Activated T-helper 1 cell treated with anti-CD3 and anti-CD28 coated beads, Interleukin-12 subunit alpha, Interleukin-12 subunit beta, Interleukin-2, Interleukin-4 antibody, amounts not matched to agents 30 ng/mL and 10 ng/mL and 1 ng/mL, durations not matched to agents 14 hours and 24 hours and 36 hours (primary cell): ENCODE measurements at places on chromosomes 12 and 14.
A peak's percentile ranks its signal among the peaks of the same experiment; 100 is the strongest.

- no peak overlapping the region for H3K27ac ChIP-seq
- H3K27me3 ChIP-seq, result no peaks in the 10 kb centered on the region
- peaks cover 1% of the 10 kb centered on the region for H3K36me3 ChIP-seq
- peaks cover 37% of the 10 kb centered on the region for H3K4me1 ChIP-seq
Measured at GRCh38 chr12:89064151-89064550, 288.1 kb downstream of the DUSP6 start.

DNA sequence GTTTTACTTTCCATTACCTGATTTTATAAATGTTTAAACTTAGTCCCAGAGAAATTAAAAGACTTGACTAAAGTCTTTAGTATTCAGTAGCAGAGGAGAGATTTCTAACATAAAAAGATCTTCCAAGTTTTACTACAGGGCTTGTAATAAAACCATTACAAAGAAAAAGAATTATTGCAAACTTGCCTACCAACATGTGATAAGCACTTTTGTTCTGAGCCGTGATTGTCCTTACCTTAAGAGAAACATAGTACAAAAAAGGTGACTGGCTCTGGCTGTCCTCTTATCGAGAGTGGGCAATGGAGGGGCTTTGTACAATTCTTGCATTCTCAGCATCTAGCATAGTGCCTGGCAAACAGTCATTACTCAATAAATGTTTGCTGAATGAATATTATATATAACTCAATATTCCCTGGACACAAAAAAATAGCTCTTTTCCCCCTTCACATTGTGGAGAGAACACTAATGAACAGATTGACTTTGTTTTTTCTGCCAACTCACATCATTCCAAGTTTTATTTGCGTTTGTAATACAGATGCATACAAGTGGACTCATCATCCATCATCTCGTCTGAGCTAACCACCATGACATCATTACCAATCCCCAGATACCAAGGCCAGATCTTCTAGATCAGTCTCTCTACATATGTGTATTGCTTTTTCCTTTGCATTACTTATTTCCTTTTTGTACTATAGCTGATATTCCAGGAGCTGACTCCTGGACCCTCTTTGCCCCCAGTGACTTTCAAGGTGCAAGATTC lies 192.8 kb upstream of the EEA1 start:
- no peaks in the 10 kb centered on the region for H3K4me1 ChIP-seq
- no peak for DNase-seq
- no peaks in the 10 kb centered on the region for H3K27me3 ChIP-seq
- H3K27ac ChIP-seq, result no peak overlapping the region
- H3K4me3 ChIP-seq, result no peak overlapping the region

- H3K4me1 ChIP-seq, result peaks cover 29% of the 10 kb centered on the region
- H3K27me3 ChIP-seq, result peaks cover 53% of the 10 kb centered on the region
- peaks cover 1% of the 10 kb centered on the region for H3K36me3 ChIP-seq
- DNase-seq, result peak; percentile 13
- peak overlapping the region; percentile 95 for H3K4me3 ChIP-seq
Measured at GRCh38 chr14:72892879-72893635, 844 bp downstream of the DPF3 start.

DNA sequence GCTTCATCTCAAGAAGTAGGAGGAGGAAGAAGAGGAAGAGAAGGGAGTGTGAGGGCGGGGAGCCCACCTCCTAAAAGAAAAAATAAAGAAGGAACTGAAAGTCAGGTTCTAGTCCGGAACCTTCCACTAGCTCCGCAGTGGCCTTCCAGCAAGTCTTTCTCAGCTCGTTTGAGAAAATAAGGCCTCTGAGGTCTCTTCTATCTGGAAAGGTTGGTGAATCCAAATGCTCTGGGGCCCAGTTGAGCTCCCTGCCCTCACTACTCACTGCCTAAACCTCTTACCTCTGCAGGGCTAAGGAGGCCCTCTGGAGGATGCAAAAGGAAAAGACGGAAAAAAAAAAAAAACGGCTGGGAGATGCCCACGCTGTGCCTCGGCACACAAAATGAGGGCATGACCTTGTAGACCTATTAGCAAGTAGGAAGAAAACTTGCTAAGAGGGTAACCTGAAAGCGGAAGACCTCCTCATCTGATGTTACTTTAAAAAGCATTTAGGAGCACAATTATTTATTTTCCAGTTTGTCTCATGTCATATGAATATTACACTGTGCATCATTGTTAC lies 35.9 kb downstream of the FBLN5 start:
- no peaks in the 10 kb centered on the region for H3K36me3 ChIP-seq
- DNase-seq, result peak; percentile 35
- H3K4me1 ChIP-seq, result peaks cover 15% of the 10 kb centered on the region

DNA sequence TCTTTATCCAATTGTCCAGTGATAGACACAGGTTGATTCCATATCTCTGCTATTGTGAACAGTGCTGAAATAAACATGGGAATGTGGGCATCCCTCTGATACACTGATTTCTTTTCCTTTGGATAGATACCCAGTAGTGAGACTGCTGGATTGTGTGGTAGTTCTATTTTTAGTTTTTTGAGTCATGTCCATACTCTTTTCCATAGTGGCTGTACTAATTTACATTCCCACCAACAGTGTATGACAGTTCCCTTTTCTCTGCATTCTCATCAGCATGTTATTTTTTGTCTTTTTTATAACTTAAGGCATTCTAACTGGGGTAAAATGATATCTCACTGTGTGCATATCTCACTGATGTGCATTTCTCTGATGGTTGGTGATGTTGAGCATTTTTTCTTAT lies 24.8 kb upstream of the VASH1 start:
- H3K27me3 ChIP-seq, result peaks cover 25% of the 10 kb centered on the region
- H3K27ac ChIP-seq, result no peak overlapping the region
- peaks cover 2% of the 10 kb centered on the region for H3K36me3 ChIP-seq
- no peaks in the 10 kb centered on the region for H3K4me1 ChIP-seq
- DNase-seq, result no peak

- H3K27ac ChIP-seq, result peak overlapping the region; percentile 44
- H3K4me3 ChIP-seq, result no peak overlapping the region
- H3K36me3 ChIP-seq, result no peaks in the 10 kb centered on the region
- H3K27me3 ChIP-seq, result no peaks in the 10 kb centered on the region
- DNase-seq, result no peak
Measured at GRCh38 chr14:100541621-100542560, 45.3 kb downstream of the BEGAIN start.

- H3K27me3 ChIP-seq, result peaks cover 1% of the 10 kb centered on the region
- H3K4me3 ChIP-seq, result no peak overlapping the region
- no peaks in the 10 kb centered on the region for H3K4me1 ChIP-seq
- H3K36me3 ChIP-seq, result no peaks in the 10 kb centered on the region
- no peak overlapping the region for H3K27ac ChIP-seq
- DNase-seq, result no peak
Measured at GRCh38 chr14:49315570-49315969, 270.6 kb downstream of the RPS29 start.

GRCh38 chr14:32897698-32898064 lies 41.0 kb upstream of the NPAS3 start:
- no peaks in the 10 kb centered on the region for H3K27me3 ChIP-seq
- peak overlapping the region; percentile 61 for H3K4me3 ChIP-seq
- DNase-seq, result no peak
- H3K4me1 ChIP-seq, result peaks cover 15% of the 10 kb centered on the region

- no peaks in the 10 kb centered on the region for H3K36me3 ChIP-seq
- H3K4me3 ChIP-seq, result peak overlapping the region; percentile 67
- H3K4me1 ChIP-seq, result peaks cover 9% of the 10 kb centered on the region
- H3K27ac ChIP-seq, result peak overlapping the region; percentile 73
- DNase-seq, result peak; percentile 4
Measured at GRCh38 chr12:49233842-49234526, 30.9 kb upstream of the TUBA1C start.
